ENCODE measurements at places on chromosomes 1 and 21.

DNA sequence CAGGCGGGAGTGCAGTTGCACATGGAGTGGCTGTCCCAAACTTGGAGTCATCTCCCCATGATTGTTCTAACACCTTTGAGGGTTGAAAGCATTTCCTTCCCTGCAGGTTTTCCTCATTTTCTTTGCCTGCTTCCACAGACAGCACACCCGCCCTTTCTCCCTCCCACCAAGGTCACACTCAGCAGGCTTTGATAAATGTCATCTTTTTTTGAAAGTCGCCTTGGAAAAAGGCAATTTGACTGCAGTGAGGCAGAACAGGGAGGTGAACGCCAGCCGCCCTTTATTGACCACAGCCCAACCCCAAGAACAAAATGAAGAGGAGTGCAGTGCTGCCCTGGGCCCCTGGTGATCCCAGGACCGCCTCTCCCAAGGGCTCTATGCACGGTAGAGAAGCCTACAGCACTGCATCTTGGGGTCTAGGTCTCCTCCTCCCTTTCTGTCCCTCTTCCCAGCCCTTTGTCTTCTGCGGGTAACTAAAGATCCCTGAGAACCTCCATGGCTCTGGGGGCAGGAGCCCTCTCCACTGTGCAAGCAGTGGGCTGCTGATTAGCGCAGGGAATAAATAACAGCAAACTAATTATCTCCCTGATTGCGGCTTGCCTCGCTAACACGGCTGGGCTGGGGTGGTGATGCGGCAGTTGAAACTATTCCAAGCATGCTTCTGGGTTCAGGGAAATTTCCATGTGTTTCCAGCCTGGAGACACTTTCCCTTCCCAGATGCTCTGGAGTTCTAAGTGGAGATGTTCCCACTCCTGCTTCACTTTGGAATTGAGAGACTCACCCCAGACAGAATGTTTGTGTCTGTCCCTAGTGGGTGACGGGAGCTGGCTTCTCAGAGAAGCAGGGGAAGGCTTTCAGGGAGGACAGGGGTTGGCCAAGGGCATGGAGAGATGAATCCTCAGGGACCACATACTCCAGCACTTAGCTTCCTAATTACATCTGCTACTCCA, 11.8 kb upstream of the AMIGO1 start:
- no peak for ATAC-seq

DNA sequence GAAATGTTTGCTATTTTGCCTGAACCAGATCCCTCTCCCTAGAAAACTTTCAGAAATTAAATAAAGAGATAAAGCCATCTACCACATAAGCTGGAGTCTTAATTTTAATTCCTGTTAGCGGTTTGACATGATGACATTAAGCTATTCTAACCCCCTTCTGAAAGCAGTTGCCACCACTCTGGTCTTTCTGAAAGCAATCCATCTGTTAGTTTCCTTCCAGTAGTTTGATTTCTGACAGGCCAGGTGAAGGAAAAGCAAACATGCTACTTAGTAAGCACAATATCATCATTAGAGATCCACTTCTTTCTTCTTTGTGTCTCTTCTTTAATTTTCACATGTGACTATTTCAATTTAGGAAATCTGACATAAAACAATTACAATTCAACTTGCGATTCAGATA, 39.9 kb downstream of the RGL1 start:
- ATAC-seq = no peak

GRCh38 chr1:218347336-218347722, 2.2 kb downstream of the TGFB2 start:
- no peak for ATAC-seq

DNA sequence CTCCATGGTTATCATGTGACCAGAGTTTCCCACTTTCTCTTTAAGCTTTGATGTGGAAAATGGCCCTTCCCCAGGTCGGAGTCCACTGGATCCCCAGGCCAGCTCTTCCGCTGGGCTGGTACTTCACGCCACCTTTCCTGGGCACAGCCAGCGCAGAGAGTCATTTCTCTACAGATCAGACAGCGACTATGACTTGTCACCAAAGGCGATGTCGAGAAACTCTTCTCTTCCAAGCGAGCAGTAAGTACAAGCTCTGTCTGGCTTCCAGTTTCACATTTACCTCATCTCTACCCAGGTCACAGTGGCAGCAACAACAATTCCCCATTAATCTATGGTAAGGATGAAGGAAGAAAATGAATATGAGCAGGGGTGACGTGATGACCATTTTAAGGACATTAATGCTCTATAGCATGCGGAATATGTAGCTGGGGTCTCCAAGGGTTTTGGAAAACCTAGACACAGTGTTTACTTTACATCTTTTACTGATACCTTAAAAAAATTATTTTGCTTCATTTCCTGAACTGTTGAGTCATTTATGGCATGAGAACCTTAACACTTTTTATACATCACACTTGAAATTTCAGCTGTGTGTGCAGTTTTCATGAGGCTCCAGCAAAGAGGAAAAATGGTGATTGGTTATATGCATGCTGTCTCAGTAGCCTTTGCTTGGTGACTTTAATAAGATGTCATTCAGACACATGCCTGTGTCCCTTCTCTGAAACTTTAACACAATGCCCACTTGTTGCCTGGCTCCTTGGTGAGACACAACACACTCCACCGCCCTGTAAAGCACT, 286.3 kb upstream of the SGIP1 start:
- peak; percentile 80 for ATAC-seq

DNA sequence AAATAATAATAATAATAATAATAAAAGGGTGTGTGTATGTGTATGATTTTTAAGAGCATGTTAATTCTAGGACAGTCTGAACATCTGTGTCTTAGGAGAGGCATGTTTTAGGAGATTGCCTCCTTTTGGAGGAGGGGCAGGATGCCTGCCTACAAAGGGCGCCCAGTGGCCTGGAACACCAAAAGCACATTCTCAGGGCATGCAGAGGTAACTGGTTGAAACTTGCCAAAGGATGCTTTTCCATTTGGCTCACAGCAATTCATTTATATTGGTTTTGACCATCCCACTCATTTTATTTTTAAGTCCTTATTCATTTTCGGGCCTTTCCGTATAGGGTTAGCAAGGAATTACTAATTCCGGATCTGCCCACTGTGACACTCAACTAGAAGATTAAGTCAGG, 21.1 kb upstream of the LAMC2 start:
- ATAC-seq = no peak

GRCh38 chr1:46544561-46545240, 6.7 kb downstream of the KNCN start:
- ATAC-seq = no peak

- ATAC-seq = no peak
These were observed 15.9 kb upstream of the EPB41 start for GRCh38 chr1:28898405-28898881.

- ATAC-seq = no peak
These were observed 47.2 kb upstream of the SYT14 start for GRCh38 chr1:209890641-209891330.

GRCh38 chr1:150365941-150366340, 2.0 kb downstream of the RPRD2 start:
- no peak for ATAC-seq

DNA sequence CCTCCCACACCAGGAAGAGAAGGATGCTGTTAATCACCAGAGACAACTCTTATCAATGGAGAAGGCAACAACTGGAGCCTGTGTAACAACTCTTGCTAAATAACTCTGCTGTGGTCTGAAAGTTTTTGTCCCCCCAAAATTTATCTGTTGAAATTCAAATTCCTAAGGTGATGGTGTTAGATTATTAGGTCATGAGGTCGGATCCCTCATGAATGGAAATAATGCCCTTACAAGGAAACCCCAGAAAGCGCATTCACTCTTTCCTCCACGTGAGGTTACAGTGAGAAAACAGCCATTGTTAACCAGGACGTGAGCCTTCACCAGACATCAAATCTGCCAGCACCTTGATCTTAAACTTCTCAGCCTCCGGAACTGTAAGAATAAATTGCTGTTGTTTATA, 141.9 kb upstream of the CXADR start:
- ATAC-seq = no peak

DNA sequence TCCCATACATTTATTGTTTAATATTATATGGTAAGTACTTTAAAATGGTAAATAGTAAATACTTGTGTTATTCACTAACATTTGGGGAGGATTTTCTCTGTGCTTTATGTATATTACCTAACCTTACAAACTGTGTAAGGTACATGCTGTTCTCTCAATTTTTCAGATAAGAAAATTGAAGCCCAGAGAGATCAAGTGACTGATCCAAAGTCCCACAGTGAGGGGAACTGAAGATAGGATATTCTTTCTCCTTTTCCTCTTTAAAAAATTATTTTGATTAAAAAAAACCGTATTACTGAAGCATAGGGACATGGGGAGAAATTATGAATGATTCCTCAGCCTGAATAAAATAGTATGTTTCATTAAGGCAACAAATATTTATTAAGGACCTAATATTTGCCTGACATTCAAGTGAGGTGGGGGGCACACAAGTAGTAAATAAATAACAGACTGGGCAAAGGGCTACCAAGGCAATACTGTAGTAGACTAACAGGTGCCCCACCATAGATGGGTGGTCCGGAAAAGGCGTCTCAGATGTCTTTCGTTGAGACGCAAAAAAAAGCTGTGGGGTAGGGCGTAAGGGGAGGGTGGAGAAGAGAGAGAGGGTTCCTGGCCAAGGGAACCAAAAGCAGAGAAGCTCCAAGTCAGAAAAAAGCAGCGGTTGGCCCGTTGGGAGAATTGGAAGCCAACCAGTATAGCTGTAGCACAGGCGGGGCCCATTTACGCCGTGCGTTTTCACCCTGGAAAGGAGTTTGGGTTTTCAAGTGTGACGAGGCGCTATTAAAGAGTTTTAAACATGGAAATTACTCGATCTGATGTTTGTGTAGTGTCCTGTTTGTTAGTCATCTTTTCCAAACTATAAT, 944 bp upstream of the AGO3 start:
- peak; percentile 7 for ATAC-seq

DNA sequence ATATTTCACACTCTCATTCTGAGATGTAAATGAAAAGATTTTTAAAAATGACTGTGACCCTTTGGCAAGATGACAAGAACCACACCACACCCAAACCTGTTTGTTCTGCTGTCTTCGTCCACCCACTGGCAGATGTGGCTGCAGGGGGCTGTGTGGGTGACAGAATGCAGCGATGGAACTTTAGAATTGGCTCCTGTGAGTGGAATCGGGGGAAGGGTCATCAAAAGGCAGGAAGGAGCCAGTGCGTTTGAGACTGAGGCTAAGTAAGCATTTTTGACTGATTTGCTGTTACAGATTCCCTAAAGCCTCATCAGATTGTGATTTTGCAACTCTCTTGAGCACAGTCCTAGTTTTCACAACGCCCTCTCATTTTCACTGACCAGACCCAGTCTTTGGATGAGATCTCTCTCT, 111.2 kb upstream of the ADGRL2 start:
- ATAC-seq = no peak

Measured in activated T-helper 17 cell treated with anti-CD3 and anti-CD28 coated beads, Interleukin-2, amount 50 U/mL, for 72 hours (primary cell).